ENCODE measurements at places on chromosomes 1 and 21. TPM values are rescaled to one million over a fixed set of nuclear protein-coding genes. Genes with fewer than 3 reads are reported as not detected.

DNA sequence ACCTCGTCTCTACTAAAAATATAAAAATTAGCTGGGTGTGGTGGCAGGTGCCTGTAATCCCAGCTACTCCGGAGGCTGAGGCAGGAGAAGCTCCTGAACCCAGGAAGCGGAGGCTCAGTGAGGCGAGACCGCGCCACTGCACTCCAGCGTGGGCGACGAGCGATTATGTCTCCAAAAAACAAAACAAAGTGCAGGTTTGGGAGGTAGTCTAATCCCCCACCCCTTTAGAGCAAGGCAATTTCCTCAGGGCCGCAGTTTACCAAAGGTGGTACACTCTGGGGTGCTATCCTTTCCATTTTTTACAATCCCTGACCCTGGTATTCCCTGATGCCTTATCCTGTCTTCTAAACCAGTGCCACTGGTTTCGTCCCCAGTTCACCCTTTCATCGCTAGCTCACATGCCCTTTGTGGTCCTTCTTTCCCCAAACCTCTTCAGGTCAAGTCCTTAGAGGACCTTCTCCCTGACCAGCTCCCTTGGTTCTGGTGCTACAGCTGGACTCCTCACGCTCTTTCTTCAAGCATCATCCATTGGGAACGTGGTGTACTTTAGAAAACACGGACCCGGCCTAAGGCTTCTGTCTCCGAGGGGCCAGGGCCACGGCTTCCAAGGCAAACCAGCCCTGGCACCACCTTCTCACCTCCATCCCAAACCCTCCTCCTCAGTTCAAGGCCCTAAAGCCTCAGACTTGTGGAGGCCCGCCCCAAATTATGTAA, 873 bp downstream of the IFT25 start:
- DNase-seq = no peak

DNA sequence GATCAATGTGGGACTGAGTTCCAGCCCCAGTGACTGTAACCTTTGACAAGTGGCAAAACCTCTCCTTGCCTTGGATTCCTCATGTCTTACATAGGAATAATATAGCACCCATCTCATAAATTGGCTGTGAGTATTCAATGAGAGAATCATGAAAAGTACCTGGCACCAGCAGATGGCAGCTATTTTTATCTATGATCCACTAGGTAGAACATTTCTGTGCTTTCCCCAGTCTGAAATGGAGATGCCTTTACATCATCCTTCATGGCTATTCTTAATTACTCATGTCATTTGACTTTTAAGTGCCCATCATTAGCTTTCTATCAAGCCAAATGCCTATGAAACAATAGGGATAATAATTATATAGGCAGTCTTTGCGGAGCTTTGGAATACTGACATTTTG, 130.1 kb downstream of the TGFB2 start:
- DNase-seq = no peak

- no peak for DNase-seq
Measured at GRCh38 chr1:17007121-17007520, 4.6 kb downstream of the ATP13A2 start.

- no peak for DNase-seq
Measured at GRCh38 chr1:54846301-54846700, 40.7 kb downstream of the DHCR24 start.

OR14K1 gene
- not detected for polyA plus RNA-seq

GRCh38 chr1:60583696-60584095, 498.7 kb upstream of the NFIA start:
- no peak for DNase-seq
